ENCODE measurements at places on chromosomes 6 and 20.

GRCh38 chr20:62436692-62437091, 9.4 kb upstream of the RBBP8NL start:
- no peak for DNase-seq

DNA sequence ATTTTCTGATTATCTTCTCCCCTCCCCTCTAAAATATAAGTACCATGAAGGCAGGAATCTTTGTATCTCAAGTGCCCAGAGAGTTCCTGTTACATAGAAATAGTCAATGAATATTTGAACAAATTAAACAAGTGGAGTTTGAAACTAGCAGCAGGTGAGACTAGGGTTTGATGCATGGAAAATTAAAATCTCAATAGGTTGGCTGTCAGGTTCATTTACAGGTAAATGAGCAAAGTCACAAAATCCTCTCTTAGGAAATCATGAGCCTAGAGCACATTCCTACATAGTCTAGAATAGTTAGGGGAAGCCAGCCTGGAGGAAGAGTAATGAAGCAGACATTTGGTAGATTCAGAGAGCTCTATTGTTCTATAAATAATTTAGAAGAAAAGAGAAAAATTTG, 140.4 kb downstream of the HS3ST5 start:
- DNase-seq: no peak

DNA sequence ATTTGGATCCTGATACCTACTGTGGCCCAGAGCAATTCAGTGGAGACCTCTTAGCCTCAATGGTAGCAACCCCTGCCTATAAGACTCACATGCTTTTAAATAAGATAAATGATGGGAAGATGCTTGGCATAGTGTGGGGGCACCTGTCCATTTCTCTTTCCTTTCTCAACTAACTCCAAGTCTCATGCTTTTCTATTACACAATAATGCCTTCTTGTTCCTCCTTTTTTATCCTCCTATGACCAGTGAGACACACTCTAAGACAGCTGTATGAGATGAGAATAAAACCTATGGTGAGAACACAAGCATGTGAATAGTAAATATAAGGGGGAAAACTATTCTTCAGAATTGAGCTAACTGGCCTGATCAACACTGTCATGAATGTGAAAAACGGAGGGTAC, 147.0 kb upstream of the STXBP5 start:
- no peak for DNase-seq

DNA sequence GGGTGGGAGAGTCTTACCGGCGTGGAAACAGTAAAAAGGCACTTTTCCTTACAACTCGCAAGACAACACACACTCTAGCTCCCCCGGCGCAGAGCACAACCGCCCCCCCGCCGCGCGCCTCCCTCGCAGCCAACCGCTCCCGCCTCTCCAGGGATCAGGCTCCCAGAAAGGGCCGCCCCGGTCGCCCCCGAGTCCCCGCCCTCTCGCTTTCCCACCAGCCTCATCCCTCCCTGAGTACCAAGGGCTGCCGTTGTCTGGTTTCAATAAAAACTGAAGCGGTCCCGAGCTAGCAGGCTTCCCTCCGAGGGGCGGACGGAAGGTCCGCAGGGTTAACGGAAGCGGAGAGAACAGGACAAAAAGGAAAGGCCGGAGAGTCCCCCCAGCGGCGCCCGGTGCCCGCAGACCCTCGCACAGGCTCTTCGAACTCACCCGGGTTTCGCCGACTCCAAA, 804 bp downstream of the ELOVL5 start:
- peak; percentile 41 for DNase-seq

DNA sequence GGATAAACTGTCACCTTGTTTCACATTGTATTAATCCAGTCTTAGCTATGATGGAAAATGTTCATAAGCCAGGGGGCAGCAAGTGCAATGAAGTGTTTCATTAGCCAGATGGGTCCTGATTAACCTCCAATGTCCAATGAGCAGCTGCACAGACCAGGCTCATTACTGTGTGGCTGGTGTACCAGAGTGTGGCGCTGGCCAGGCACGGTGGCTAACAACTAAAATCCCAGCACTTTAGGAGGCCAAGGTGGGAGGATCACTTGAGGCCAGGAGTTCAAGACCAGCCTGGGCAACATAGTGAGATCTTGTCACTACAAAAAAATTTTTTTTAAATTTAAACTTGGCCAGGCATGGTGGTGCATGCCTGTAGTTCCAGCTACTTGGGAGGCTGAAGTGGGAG, 201.7 kb upstream of the FOXQ1 start:
- DNase-seq: peak; percentile 20

- DNase-seq: no peak
These were observed 47.3 kb downstream of the STAU1 start for GRCh38 chr20:49140834-49141233.

DNA sequence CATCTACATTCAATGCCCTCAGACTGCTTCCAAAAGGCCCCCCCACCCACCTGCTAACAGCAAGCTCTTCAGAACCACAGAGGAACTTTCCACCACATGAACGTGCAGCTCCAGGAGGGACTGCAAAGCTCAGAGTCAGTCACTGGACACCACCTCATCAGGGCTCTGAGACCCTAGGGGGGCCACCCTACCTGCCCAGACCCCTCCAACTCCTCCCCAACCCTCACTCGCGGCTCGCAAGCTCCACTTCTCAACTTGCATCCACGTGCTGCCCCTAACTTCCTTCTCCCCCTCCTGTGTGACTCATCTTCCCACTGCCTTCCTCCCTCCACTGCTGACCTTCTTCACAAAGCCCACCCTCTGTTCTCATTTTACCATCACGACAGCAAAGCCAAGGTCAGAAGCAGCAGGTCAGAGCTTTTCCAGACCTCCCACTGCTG, 6.5 kb downstream of the MBOAT1 start:
- no peak for DNase-seq

DNA sequence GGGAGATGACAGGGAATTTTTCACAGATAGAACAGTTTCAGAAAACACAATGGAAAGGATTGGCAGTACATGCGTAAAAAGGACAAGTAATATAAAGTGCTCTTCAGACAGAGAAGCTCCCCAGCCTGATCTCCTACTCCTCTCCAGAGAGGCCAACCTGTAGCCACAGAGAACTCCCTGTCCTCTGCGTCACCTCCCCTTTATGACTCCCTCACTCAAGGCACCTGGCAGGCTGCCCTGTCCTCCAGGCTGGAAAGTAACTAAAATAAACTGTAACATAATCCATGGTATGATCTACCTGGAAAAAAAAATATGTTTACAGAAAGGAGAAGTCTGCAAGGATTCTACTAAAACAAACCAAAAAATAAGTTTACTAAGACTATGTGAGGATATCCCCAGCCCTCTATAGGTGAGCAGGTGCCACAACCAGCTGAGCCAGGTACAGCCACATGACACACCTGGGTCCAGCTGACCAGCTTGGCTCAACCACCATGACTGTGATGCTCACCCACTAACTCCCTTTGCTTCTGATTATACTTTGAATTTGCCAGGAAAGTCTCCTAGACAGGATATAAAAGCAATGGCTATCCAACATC, 29.2 kb downstream of the MBOAT1 start:
- no peak for DNase-seq

- no peak for DNase-seq
These were observed 618.9 kb downstream of the BCKDHB start for GRCh38 chr6:80725156-80725930.

GRCh38 chr20:427849-428657, 20.0 kb downstream of the RBCK1 start:
- no peak for DNase-seq

DNA sequence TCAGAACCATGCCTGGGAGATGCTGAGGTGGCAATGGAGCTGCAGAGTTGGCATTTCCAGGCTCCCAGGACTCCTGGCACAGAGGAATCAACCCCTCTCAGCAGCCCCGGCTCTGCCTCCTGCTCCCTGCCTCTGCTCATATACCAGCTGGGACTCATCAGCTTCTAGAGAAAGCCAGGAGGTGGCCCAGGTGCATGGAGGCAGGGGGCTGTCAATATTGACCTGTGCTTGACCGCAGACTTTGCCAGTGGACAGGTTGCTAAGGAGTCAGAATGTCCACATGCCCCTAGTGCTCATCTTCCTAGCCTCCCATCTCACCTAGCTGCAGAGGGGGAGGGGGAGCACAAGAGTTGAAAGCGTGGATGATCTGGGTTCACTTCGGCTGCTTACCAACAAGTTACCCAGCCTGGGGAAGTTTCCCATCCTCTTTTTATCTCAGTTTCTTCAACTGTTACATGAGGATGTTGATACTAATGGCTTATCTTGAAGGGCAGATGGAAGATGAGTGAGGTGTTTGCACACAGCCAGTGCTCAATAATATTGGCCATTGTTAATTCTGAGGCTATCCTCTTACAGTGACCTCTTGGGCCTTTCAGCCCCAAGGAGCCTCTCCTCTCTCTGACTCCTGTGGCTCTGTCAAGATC, 9.2 kb upstream of the SCRT2 start:
- DNase-seq: no peak

DNA sequence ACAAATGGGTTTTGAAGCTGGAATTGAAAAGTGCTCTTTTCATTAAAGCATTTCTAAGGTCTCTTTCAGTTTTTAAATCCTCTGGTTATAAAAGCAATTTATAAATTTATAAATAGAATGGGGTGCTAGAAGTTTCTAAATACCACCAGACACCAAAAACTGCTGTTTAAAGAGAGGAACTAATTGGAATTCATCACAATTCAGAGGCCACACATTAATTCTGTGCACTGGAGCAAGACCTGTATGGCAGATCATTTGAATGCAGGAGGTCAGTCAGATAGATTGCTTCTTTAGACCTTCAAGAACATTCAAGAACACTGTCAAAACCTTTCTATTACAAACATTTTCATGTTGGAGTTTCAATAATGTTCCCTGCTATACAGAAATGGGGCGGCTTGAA, 55.1 kb downstream of the ALDH8A1 start:
- DNase-seq: no peak

GRCh38 chr6:78688668-78689067, 178.7 kb upstream of the IRAK1BP1 start:
- DNase-seq: no peak

DNA sequence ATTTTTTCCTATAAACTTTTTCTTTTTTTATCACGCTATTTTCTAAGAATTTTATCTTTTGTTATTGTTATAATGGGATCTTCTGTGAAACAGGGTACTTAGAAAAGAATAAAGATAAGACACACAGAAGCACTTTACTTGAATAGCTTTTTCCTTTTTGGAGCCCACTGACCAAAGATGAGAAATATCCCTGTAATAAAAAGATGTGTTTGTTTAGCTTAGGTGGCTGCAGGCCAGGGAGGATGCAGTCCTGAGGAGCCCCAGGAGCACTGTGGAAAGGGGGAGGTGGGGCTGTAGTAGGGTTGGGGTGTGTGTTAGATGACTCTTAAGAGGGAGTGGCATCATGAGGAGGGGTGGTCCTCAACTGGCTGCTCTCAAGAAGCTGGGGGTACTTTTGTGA, 128.6 kb downstream of the ARID1B start:
- DNase-seq: no peak

GRCh38 chr6:27873021-27873940, 38.9 kb downstream of the OR2B2 start:
- no peak for DNase-seq

DNA sequence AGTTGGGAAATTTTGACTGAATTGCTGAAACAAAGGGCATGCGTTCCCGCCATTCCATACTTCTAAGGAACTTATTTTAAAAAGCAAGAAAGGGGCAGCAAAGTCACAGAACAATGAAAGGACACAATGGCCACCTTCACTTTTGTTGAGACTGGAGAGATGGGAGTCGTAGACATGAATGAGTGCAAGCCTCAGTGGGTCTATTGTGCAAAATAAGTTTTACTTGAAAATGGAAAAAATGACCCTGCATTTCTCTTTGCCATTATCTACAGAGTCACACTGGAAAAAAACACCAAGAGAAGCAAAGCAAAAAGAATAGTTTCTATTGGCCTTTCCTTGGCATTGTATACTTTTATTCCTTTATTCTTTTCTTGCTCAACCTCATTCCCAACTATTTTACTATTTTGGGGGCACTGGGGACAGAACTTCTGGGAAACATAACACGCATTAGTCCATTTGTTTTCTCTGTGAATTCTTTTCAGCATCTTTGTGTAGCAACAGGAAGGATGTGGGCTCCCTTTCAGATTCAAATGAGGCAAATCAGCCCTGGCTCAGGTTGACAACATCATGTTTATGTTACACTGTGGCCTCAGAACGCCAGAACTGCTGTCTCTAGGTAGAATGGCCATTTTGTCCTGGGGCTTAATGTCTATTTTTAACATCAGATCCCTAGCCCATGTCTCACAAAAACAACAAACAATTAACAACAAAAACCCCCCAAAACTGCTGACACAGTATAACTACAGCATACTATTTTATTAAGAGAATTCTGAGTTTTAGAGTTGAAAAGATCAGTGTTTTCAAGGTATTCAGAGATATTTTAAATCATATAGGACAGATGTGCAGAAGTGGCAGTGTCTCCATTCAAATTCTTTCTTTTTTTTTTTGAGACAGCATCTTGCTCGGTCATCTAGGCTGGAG, 122.2 kb downstream of the FYN start:
- no peak for DNase-seq

- DNase-seq: no peak
These were observed 300.3 kb downstream of the SMOC2 start for GRCh38 chr6:168741305-168741704.

DNA sequence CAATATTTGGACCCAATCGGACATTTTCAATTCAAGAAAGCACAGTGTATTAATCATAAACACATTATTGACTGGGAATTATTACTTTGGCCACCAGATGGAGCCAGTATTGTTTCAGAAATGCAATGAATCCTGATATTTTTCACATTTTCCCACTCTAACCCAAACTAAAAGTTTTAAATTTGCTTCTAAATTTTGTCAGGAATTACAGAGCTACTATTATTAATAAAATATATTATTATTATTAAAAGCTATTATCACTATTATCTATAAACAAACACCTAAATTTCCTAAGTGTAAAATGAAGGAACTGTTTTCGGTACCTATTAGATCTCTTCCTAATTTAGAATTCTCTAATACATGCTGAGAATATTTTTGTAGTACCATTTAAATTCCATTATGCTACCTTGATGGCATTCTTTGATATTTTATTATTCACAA, 245.3 kb downstream of the OGFRL1 start:
- no peak for DNase-seq

DNA sequence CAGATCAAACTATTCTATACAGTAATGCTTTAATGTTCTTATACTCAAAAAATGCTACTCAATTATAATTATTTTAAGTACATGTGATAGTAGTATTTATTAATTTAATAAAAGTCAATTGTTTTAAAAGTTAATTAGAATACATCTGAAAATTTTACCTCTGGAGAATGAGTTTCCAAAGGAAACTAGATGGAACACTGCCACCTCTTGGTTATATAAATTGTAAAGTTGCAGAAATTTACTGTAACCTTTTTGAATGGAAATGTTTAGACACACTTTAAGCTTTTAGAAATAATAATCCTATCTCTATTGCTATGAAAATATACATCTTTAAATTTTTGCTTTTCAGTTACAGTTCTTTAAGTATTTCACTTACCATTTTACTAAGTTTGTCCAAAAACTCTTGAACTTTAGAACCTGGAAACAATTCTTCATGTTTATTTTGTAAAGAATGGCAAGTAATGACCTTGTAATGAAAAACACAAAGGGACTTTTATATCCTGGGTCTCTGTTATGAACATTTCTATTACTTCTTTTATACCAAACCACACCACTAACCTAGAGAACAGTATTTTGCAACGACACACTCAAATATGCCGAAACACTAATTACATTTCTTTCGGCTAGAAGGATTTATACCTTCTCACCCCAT, 10.9 kb upstream of the BMP5 start:
- no peak for DNase-seq

Data from DMS 273 treated with DMSO at 0.1 percent for 48 hours (cell line).